ENCODE measurements at places on chromosomes 6 and 20.

GRCh38 chr6:46136831-46137230 is 7.0 kb downstream of the ENPP4 start:
- no peak for DNase-seq

GRCh38 chr6:53793318-53794136 is 1.3 kb upstream of the LRRC1 start:
- peak; percentile 56 for DNase-seq

- DNase-seq, result no peak
These were observed 90.4 kb downstream of the BCKDHB start for GRCh38 chr6:80196906-80197305.

GRCh38 chr6:11140056-11140455 is 28.5 kb upstream of the ERVFRD-1 start:
- DNase-seq, result no peak

DNA sequence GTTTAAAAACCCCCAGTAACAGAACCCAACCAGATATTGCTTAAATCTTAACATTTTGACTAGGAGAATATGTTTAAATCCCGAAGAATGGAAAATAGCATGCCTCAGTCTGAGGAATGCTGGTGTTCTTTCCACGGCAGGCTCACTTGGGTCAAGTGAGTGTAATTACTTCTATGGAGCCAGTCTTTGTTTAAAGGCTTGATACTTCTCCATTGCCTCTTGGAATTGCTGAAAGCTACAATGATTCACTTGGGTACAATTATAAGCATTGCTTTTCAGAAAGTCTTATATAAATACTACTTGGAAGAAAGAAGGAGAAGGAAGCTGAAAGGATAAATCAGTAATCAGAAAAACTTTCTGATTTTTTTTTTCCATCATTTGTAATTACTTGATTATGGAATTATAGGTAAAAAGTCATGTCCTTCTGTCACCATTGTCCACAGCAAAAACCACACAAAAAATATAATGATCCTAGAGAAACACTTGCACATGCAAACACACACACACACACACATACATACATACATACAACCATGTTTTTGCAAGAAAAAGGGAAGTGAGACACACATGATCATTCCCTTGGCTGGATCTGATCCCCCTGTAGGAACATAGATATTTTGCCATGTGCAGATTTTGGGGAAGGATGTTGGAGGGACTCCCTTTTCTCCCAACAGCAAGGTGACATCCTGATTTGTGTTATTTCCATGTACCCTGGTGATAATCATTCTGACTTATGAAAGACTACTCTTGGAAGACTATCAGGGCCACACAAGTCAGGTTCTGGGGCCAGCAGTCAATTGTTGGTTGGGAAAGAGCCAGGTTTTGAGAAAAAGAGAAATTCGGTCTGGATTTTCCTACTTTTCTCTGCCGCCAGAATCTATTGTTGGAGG is 396.0 kb upstream of the BTBD3 start:
- no peak for DNase-seq

DNA sequence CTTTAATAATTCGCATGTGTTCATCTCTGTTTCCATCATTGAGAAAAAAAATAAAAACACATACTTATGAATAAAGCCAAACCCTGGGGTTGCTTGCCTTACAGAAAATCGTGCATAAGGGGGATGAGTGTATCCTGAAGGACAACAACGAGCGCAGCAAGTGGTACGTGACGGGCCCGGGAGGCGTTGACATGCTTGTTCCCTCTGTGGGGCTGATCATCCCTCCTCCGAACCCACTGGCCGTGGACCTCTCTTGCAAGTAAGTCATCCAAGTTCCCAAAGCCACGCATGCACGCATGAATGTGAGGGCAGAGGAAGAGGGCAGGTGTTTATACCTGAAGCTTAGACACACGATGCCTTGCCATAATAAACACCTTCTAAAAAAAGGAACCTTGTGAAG is 20.9 kb upstream of the SNRNP48 start:
- no peak for DNase-seq

- DNase-seq, result no peak
These were observed 337.7 kb upstream of the PRND start for GRCh38 chr20:4383961-4384360.

DNA sequence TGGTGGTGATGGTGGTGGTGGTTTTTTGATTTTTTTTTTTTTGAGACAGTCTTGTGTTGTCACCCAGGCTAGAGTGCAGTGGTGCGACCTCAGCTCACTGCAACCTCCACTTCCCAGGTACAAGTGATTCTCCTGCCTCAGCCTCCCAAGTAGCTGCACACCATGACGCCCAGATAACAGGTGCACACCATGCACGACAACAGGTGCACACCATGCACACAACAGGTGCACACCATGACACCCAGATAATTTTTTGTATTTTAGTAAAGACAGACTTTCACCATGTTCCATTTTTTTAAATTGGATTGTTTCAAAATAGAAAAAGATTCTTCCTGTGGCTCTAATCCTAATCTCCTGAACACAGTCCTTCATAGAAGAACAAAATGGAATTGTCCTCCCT is 257.9 kb downstream of the ALDH8A1 start:
- DNase-seq, result no peak

- DNase-seq, result peak; percentile 76
These were observed 9.4 kb upstream of the TRIB3 start for GRCh38 chr20:370977-371754.

DNA sequence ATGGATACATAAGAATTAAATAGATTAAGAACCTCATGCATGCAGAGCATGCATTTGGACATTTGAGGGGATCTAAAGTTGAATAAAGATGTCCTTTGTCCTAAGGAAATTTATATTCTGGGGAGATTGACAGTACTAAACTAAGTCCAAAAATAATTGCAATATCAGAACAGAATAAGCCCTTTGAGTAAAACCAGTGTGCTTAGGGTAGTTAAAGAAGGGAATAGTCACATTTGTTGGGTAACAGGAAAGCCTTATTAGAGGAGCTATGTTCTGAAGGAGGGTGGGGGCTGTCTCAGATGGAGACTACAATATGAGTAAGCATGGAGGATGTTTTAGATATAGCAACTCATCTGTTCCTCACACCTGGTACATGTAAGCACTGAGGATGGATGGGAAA is 35.8 kb downstream of the CDC5L start:
- DNase-seq, result no peak

GRCh38 chr6:170080828-170081371 is 210.0 kb downstream of the DLL1 start:
- no peak for DNase-seq

DNA sequence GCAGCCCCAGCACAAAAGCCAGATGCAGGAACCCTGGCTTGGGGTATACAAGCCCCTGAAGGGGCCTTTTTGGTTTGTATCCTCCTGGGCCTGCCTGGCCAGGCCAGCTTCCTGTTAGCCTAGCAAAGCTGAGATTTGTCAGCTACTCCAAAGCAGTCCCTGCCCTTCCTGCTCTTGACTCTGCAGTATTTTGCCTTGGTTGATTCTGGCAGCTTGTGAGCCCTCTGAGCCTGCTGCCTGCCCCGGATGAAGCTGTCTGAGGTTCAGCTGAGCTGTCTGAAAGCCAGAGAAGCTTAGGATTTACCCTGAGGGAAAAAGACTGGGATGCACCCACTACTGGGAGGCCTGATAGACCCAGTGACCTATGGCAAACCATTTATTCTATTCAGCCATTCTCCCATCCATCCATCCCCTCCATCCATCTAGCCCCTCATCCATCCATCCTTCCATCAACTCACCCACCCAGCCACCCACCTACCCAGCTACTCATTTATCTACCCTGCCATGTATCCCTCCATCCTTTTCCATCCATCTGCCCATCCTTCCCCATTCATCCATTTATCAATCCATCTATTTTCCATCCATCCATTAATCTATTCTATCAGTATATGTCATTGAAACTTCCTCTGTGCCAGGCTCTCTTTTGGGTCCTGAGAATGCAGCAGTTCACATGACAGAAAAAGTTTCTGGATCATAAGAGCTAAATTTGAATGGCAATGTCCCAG is 307.5 kb downstream of the DHX35 start:
- no peak for DNase-seq

DNA sequence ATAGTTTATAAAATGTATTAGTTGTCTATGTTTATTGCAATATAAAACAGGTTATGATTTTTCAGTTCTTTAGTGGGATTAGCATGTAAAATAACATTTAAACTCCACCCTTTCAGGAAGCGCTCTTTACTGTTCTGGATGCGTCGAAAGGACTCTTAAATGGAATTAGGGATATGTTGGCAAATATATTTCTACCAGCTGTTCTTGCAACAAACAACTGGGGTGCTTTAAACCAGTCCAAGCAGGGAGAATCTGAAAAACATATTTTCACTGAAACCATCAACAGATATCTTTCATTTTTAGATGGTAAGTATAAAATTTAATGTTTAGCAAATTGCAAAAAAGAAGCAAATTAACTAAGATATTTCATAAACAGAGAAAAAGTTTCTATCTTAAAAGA is 21.8 kb downstream of the DNAH8 start:
- no peak for DNase-seq

- no peak for DNase-seq
These were observed 269.9 kb upstream of the SUPT3H start for GRCh38 chr6:45647341-45648261.

DNA sequence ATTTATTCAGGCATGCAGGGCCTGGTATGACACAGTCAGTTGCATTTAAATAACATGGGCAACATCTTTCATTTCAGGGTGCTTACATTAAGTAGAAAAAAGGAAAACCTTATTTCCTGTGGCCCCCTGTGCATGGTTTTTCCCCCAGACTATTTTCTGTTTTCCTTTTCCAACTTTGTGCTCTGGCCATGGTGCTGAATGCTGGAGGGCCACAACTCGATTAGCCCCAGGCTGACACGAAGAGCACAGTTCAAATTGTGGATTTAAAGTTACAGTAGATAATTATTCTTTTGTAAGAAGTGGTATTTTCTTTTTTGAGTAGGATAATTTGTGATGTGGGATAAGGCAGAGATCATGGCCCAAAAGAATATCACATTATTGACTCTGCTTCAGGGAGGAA is 332.0 kb downstream of the HAO1 start:
- DNase-seq, result no peak

Measured in posterior cingulate gyrus (tissue), 11 donors.